ENCODE measurements at places on chromosomes 11 and 22.

DNA sequence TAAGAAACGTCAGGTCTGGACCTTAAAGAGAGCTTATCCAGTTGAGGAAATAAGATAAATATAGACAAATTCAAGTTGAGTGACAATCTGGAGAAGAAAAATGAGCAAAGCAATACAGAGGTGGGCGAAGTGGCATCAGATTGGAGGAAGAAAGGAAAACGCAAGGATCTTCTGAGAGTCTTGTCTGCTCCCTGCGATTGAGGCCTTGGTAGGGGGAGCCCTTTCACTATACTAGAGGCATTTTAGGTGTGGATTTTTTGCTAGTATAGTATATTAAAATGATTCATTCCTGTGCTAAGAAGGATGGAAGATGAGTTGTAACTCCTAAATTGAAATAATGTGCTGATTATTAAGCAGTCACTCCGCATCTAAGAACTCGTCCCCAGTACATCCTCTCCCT lies 8.1 kb downstream of the NUP50 start:
- DNase-seq, result no peak

DNA sequence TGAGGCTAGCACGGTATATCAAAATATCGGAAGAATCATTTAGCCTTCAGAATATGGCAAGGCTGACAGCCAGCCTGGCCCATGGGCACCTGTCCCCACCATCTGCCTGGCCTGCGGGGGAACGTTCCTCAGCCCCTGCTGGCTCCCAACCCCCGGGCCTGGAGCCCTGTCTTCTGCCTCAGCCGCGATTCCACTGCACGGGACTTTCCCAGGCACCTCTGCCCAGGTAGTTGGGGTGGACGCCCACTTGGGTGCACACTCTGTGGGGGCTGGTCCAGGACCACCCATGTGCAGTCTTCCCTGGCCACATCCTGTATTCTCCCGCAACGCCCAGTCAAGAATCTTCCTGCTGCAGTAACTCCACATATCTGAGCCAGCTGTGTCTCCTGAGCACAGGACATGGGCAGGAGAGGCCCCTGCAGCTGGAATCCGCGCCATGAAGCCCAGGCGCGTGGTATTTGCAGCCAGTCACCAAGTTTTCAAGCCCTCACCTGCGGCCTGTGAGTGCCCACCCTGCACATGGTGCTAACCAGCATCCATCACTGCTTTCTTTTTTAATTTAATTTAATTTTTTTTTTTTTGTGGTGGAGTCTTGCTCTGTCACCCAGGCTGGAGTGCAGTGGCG lies 77.9 kb downstream of the KCNQ1 start:
- peak; percentile 26 for DNase-seq

DNA sequence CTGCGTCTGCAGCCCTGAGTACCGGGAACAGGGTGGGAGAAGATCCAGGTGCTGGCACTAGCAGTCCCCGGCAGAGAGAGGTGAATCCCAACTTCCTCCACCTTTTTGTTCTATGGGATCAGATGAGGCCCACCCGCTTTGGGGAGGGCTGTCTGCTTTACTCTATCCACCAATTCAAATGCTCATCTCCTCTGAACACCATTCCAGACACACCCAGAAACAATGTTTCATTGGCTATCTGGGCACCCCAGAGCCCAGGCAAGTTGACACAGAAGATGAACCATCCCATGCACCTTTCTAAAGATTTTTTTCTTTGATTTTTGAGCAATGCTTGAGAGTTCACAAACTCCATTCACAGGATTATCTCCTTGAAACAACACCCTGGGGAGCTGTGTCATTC lies 78.0 kb downstream of the PARVB start:
- DNase-seq, result no peak

GRCh38 chr11:78533399-78533798 lies 41.3 kb downstream of the NARS2 start:
- DNase-seq, result no peak

GRCh38 chr11:44332665-44333064 lies 22.7 kb upstream of the ALX4 start:
- no peak for DNase-seq

GRCh38 chr11:127000291-127000968 lies at the start of gene KIRREL3:
KIRREL3 (minus strand) TSS chr11:127000770.
- peak; percentile 15 for DNase-seq

DNA sequence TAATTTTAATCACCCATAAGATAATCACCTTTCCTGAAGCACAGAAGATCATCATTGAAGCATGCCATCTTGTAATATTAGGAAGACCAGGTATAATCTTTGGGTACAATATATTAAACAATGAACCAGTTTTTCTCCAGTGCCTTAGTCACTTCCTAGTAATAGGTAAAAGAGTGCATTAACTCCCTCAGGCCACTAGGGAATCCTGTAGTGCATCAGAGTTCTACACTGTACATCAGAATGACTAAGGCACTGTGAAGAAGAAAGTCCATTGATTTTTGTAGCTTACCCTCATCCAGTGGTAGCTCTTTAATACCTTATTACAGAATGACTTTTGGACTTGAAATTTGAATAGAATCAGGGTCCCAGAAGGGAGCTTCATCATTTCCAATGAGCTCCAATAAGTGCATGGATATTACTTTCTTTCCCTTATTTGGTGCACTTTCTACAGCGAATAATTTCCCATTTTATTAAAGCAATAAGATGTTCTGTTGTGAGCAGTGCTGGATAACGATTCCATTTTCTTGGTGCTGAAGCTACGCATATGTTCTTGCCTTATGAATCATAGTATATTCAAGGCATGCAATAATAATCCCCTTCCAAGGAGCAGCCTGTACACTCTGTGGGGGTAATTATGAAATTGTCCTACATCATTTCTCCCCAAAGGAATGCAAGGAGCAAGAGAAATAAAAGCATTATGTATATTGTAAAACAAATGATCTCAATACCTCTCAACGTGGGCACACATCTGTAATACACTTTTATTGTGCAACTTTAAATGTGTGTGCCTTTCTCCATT lies 4.7 kb downstream of the C11orf87 start:
- no peak for DNase-seq

GRCh38 chr22:24445481-24446259 lies 18.3 kb downstream of the ADORA2A start:
- DNase-seq, result no peak

GRCh38 chr11:24267014-24267413 lies 229.8 kb upstream of the LUZP2 start:
- no peak for DNase-seq

- DNase-seq, result peak; percentile 78
Measured at GRCh38 chr11:67356864-67357561, 3.7 kb upstream of the POLD4 start.

DNA sequence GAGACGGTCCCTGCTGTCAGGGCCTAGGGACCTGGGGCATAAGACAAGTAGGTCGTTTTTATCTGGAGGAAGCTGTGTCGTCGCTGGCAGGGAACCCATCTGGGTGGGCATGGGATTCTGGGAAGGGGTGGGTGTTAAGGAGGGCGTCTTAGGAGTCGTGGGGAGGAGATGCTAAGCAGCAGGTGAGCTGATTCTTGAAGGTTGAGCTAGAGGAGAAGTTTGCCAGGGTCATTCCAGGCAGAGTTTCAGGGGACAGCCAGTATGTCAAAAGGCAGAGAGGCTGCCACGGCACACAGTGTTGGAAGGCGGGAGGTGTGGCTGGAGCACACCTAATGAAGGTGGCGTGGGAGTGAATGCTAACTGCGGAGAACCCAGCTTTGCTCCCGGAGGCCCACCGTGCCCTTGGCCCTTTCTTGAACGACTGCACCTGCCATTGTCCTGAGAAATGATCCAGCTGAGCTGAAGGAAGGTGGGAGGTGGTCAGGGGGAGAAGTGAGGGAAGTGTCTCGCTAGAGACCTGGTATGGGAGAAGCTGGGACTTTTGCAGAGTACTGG lies 1.3 kb downstream of the FAM118A start:
- DNase-seq, result no peak

DNA sequence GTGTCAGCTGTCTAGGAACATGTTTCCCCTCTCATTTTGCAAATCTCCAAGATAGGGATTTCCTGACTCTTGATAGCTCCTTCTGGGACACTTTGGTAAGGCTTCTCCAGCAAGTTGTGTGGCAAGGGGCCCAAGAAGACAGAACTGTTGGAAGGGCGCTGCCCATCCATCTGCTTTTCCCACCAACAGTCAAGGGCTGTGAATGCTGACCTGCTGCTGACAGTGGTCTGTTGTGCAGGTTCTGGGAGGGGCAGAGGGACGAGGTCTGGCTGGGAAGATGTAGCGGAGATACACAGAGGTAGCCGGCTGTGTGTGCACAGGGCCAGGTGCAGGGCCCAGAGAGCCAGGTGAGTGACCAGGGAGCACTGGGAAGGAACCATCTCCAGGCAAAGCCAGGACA lies 12.2 kb downstream of the BCR start:
- DNase-seq, result no peak

DNA sequence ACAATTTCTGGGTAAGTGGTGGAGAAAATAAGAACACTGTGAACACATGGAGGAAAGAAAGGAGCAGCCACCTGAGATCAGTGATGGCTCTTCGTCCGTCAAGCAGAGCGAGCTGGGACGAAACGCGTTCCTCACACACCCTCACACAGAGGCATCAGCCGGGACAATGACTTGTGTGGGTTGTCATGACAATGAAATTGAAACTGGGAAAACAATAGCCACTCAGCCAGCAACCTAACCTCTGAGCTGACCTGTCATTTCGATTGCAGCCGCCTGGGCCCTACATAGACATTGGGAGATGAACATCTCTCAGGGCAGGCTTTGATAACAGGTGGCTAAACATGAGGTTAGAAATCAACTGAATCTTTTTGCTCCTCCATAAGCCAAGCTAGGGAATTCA lies 51.3 kb downstream of the TRIM29 start:
- DNase-seq, result no peak

DNA sequence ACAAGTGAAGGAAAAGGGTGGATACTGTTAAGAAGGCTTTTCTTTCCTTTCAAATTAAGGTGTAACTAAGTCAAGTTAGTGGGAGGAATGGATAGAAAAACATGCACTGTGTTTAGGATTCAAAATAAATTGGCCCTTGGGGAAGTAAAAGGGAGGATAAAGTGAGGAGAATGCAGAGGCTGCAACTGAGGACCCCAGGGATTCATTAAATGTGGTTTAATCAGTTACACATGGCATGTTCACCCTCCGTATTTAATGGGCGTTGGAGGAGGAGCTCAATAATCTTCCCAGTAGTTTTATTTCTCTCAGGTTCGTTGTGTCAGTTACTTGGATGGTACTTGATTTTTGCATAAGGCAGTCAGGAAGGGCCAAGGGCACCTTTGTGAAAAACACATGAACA lies 966.3 kb downstream of the JRKL start:
- no peak for DNase-seq

DNA sequence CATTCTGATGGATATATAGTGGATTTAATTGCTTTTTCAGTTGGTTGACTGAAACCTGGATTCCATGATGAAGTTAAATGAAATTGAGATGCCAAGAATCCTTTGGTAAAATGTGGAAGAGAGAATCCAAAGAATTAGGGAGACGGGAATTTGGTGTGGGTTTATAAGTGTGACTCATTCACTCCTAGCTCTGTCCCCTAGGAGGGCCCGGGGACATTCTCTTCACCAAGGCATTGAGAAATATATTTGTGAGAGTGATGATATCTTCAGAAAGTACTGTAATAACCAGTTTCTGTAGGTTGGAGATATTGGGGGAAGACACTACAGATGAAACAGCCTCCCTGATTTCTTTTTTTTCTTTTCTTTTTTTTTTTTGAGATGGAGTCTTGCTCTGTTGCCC lies 13.6 kb upstream of the PHOX2A start:
- no peak for DNase-seq

GRCh38 chr11:5196067-5196466 lies 4.4 kb downstream of the OR51V1 start:
- no peak for DNase-seq

DNA sequence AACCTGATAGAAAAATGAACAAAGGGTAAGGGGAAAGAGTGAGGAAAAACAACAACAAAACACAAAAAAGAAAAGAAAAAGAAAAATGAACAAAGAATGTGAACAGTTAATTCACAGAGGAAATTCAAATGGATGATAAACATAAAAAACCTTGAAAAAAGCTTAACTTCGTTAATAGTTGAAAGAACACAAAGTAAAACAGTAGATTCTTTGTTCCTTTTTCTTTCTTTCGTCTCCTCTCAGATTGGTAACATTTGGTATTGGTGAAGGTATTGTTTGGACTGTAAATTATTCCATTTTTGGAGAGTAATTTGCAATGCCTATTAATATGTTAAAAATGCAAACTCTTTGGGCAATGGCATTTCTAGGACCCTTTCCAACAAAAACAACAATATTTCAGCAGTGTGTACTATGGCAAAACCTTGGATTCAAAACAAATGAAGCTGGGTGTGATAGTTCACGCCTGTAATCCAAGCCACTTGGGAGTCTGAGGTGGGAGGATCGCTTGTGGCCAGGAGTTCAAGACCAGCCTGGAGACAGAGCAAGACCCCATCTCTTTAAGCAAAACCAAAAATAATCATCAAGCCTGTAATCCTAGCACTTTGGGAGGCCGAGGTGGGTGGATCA lies 3.3 kb upstream of the BACE1 start:
- no peak for DNase-seq

DNA sequence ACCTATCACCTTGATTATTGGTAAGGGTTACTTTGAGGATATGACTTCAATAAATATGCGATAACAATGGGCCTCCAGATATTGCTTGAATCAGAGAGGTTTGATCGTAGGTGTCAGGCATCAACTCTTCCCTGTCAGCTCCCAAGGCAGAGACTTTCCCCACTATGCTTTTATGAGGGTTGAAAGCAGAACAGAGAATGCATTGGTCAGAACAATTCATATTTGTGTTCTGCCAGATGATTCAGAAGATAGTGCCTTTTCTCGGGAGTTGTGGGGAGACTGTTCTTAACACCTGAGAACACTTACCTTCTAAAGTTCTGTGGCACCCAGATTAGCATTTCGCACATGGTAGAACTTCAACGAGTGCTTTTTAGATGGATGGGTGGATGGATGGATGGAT lies 386.3 kb upstream of the CADM1 start:
- no peak for DNase-seq

DNA sequence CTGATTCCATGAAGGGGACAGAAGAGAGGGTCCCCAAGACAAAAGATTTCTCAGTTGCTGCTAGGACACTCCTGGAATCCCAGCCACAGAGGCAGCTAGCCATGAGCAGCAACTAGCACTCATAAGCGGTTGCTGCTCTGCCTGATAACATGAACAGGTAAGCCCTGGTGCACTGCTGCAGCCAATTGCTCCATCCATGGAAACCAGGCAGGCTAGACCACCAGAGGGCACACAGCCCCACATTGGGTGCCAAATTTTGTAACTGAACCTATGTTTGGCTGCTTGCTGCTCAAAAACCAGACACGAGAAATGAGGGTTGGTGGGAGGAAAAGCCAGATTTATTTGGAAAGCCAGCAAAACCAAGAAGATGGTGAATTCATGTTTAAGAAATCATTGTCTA lies 21.9 kb upstream of the QSER1 start:
- no peak for DNase-seq

DNA sequence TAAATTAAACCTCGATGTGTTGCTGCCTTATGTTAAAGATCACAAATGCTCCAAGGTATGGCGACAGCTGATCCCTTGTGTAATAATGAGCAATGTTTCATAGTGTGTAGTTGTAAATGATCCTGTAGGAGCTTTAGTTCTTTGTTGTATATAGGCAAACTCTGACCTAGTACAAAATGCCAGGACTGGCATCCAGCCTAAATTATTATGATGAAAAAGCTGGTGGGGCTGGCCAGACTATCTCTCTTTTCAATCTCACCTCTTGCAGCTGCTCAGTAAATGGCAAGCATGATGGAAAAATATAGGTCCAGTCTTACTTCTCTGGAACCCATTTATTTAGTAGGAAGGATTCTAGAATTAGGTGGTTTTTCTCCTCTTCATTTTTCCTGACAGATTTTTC lies 345.1 kb upstream of the C11orf87 start:
- DNase-seq, result no peak

Measured in adrenal gland (tissue), 19 donors.